ENCODE measurements at places on chromosomes 2 and 18. TPM values are rescaled to one million over a fixed set of nuclear protein-coding genes. Genes with fewer than 3 reads are reported as not detected.

IL37 gene
- total RNA-seq, result not detected

AOX1 gene
- 3.7 TPM for total RNA-seq

NT5C1B gene
- not detected for total RNA-seq

HOXD4 gene
- not detected for total RNA-seq

SCN3A gene
- total RNA-seq, result not detected

PARD6G gene
- 24.3 TPM for total RNA-seq

TWIST2 gene
- total RNA-seq, result 14.7 TPM

REG1A gene
- total RNA-seq, result not detected

NT5DC4 gene
- not detected for total RNA-seq

CHST10 gene
- 4.6 TPM for total RNA-seq

TDRD15 gene
- total RNA-seq, result not detected

NEMP2 gene
- 2.4 TPM for total RNA-seq

ZNF804A gene
- total RNA-seq, result 0.05 TPM

RBMS1 gene
- 32.8 TPM for total RNA-seq

LYPD1 gene
- total RNA-seq, result not detected

PRSS56 gene
- total RNA-seq, result not detected

DYNAP gene
- total RNA-seq, result not detected

MRPL44 gene
- total RNA-seq, result 39.1 TPM
